Activated CD8-positive, alpha-beta memory T cell treated with anti-CD3 and anti-CD28 coated beads, Interleukin-2, amount 50 U/mL, for 48 hours (primary cell): ENCODE measurements at places on chromosomes 2 and 18.
A peak's percentile ranks its signal among the peaks of the same experiment; 100 is the strongest.

- no peak for DNase-seq
Measured at GRCh38 chr2:44126106-44126797, 42.4 kb upstream of the PPM1B start.

DNA sequence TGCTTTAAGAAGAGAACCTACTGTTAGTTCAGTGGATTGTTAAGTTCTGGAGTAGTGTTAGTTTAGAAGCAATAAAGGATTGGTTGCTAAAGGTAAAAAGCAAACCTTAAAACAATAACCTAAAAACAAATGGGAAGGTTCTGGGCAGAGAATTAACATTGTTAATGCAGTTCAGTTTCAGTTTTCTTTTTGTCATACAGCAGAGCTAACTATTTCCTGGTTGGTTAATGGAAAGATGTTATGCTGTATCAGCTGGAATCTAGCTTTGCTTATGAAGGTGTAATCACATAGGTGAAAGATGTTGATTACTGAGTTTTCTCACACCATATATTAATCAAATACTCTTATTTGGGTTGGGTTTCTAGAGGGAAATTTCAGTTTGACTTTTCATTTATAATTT, 23.8 kb downstream of the SMAD4 start:
- no peak for DNase-seq

- DNase-seq: no peak
Measured at GRCh38 chr2:104847586-104848160, 6.2 kb upstream of the POU3F3 start.

GRCh38 chr2:238704471-238705225, 143.2 kb upstream of the TWIST2 start:
- DNase-seq: peak; percentile 35

- DNase-seq: no peak
Measured at GRCh38 chr18:10784596-10785202, 258.9 kb downstream of the NAPG start.

GRCh38 chr2:213220967-213221603, 63.2 kb upstream of the SPAG16 start:
- no peak for DNase-seq
